CD8-positive, alpha-beta memory T cell (primary cell): ENCODE measurements at places on chromosomes 3 and 15. TPM values are rescaled to one million over a fixed set of nuclear protein-coding genes. Genes with fewer than 3 reads are reported as not detected.
A peak's percentile ranks its signal among the peaks of the same experiment; 100 is the strongest.

Gene RTP1
- not detected for total RNA-seq

DNA sequence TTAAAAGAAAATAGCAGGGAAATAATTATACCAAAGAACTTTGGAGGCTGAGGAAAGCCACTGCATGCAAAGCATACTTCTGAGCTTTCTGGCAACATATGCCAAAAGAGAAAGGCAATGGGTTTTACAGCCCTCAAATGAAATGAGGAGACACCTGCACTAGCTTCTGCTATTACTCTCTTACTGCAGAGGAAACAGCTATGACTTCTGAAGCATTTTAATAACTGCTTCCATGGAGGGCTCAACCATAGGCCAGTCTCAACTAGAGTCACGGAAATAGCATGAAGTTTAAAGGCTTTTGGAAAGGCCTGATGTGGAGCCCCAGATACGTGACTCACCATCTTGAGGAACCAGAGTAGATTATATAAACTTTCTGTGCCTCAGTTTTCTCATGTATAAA, 114.8 kb downstream of the OXNAD1 start:
- H3K4me1 ChIP-seq, result peaks cover 47% of the 10 kb centered on the region
- DNase-seq, result no peak
- H3K4me3 ChIP-seq, result no peak overlapping the region
- H3K36me3 ChIP-seq, result no peaks in the 10 kb centered on the region
- H3K27ac ChIP-seq, result no peak overlapping the region

GRCh38 chr3:48877671-48878070, 21.0 kb downstream of the SLC25A20 start:
- DNase-seq, result no peak
- no peak overlapping the region for H3K4me3 ChIP-seq
- H3K27ac ChIP-seq, result no peak overlapping the region
- H3K4me1 ChIP-seq, result no peaks in the 10 kb centered on the region
- H3K27me3 ChIP-seq, result no peaks in the 10 kb centered on the region
- no peaks in the 10 kb centered on the region for H3K36me3 ChIP-seq

Gene LYZL4
- not detected for total RNA-seq

DNA sequence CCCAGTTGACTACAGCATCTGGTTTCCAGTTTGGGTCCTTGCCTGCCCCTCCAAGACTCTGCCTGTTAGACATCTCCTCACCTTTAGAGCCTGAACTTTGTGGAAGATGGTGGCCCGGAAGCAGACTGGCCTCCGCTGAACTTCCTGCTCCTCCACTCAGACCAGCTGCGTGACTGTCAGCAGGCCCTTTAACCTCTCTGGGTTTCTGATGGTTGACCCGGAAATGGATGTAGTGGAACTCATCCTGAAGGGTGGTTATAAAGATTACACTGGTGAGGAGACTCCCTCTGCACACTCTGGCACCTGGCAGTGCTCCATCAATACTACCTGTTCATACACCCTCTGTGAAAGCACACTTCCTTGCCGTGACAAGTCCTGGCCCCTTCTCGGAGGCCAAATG, 151.9 kb upstream of the TLE3 start:
- H3K4me3 ChIP-seq, result no peak overlapping the region
- H3K4me1 ChIP-seq, result peaks cover 20% of the 10 kb centered on the region
- H3K27me3 ChIP-seq, result no peaks in the 10 kb centered on the region
- no peak for DNase-seq

Gene ZNF662
- total RNA-seq, result 1.1 TPM

Gene CHST2
- total RNA-seq, result 2.9 TPM

DNA sequence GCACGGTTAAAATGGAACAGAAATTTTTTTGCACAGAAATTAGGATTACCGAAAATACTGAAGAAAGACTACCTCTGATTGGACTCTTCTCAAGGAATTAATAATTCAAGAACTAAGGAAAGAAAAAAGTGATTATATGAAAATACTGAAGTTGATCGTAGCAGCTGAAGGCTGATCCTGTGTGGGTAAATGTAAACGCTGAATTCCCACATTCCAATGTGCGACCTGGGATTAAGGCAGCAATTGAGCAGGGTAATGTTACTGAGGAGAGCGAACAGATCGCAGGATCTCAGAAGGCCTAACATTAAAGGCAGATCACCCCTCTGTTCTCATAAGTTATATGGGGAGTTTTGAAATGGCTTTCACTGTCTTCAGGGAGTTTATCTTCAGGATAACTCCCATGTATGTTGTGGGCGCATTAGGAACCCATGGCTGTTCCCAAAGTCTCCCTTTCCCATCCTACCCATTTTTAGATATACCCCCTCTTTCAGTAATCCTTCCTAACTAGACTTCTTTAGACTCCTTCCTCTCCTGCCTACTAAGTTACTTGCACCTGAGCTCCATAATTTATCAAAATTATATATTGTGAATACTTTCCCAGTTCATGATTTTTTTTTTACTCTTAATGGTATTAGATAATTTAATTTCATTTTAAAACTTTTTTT, 1.0 kb upstream of the UBL7 start:
- peaks cover 4% of the 10 kb centered on the region for H3K36me3 ChIP-seq
- peaks cover 17% of the 10 kb centered on the region for H3K4me1 ChIP-seq
- no peak for DNase-seq
- no peaks in the 10 kb centered on the region for H3K27me3 ChIP-seq

Gene MYH15
- 0.18 TPM for total RNA-seq

Gene ADAMTS17
- 1.9 TPM for total RNA-seq

Gene CYP1A1
- total RNA-seq, result 2.6 TPM

- H3K4me3 ChIP-seq, result no peak overlapping the region
- no peaks in the 10 kb centered on the region for H3K36me3 ChIP-seq
- no peaks in the 10 kb centered on the region for H3K4me1 ChIP-seq
- no peak overlapping the region for H3K27ac ChIP-seq
- no peaks in the 10 kb centered on the region for H3K27me3 ChIP-seq
Measured at GRCh38 chr3:114375608-114376421, 82.0 kb downstream of the TIGIT start.

DNA sequence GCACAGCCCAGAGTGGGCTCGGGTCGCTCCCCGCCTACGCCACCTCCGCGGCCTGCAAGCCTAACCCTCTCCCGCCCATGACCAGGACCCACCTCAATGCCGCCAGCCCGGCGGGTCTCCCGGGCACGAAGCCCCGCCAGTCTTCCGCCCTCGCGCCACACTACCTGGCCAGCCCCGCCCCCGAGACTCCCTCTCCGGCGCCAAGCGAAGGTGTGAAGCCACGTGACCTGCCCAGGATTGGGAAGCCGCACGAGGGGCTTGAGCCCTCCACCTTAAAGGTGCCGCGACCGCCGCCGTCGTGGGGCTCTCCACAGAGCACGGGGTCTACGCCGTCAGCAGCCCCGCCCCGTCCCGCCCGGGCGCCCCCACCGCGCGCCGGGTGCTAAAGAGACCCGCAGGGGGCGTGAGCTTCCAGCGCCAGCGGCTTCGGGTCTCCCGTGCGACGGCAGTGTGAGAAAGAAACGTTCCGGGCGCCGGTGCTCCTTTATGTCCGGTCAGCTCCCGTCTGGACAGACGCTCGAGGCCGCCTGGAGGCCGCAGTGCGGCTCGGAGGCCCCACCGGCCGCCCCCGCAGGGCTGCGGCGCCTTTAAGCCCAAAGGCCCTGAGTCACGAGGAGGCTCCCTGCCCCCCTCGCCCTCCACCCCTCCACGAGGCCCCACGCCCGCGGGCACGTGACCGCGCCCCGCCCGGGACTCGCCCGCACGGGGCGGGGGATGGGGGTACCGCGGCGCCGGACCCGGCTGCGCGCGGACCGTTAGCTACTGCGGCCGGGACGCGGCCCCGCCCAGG, at the start of gene CPEB1:
TSS of gene CPEB1 (minus strand) at position 319 of the 790 bp plus-strand sequence. CDS start 18,904 bp downstream, outside the sequence.
- H3K27ac ChIP-seq, result peak within 1 kb of the TSS; percentile 41
- peak within 1 kb of the TSS; percentile 12 for H3K4me3 ChIP-seq
- DNase-seq, result no peak
- no peaks in the 10 kb centered on the region for H3K36me3 ChIP-seq
- H3K4me1 ChIP-seq, result peaks cover 6% of the 10 kb centered on the region
